ENCODE measurements at places on chromosomes 5 and 9. TPM values are rescaled to one million over a fixed set of nuclear protein-coding genes. Genes with fewer than 3 reads are reported as not detected.

GRCh38 chr5:53073348-53073747 lies 36.2 kb downstream of the MOCS2 start:
- DNase-seq, result no peak
- peaks cover 15% of the 10 kb centered on the region for H3K4me1 ChIP-seq
- no peak overlapping the region for H3K4me3 ChIP-seq
- no peak overlapping the region for H3K27ac ChIP-seq
- peaks cover 4% of the 10 kb centered on the region for H3K36me3 ChIP-seq

DNA sequence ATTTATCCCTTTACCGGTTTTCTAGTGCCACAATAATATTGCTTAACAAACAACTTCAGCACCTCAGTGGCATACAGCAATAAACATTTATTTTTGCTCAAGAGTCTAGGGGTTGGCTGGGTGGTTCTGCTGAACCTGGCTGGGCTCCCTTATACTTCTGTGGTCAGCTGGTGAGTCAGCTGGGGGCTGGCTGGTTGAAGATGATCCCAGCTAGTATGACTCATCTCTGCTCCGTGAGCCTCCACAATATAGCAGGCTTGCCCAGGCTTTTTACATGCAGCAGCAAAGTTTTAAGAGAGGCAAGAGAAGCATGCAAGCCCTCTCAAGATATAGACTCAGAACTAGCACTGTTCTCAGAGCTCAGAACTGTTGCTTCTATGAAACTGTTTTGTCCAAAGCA lies 523.5 kb upstream of the CLINT1 start:
- no peaks in the 10 kb centered on the region for H3K27me3 ChIP-seq
- H3K27ac ChIP-seq, result no peak overlapping the region
- peaks cover 2% of the 10 kb centered on the region for H3K36me3 ChIP-seq
- peaks cover 10% of the 10 kb centered on the region for H3K4me1 ChIP-seq
- no peak overlapping the region for H3K4me3 ChIP-seq
- DNase-seq, result peak; percentile 47

DNA sequence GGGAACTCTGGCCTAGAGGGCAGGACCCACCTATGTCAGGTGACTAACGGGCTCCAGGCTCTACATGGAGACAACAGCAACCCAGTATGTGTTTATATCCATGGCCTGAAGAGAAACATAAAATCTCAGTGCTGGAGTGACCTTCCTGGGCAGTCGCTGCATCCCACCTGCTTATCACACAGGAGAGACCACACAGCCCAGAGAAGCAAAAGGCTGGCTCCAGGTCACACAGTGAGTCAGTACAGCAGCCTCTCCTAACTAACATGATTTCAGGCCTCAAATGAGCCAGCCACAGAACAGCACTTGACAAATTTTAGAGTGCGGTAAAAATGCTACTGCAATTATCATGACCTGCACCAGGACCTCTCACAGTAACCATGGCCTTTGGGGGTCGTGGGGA lies 54.0 kb upstream of the TGFBR1 start:
- H3K36me3 ChIP-seq, result no peaks in the 10 kb centered on the region
- no peak overlapping the region for H3K4me3 ChIP-seq
- no peak overlapping the region for H3K27ac ChIP-seq
- H3K27me3 ChIP-seq, result peaks cover 5% of the 10 kb centered on the region

GRCh38 chr5:160991205-160991604 lies 139.2 kb upstream of the ATP10B start:
- no peaks in the 10 kb centered on the region for H3K36me3 ChIP-seq
- H3K4me3 ChIP-seq, result no peak overlapping the region
- DNase-seq, result no peak
- no peak overlapping the region for H3K27ac ChIP-seq
- H3K4me1 ChIP-seq, result no peaks in the 10 kb centered on the region

The PRR16 gene
- total RNA-seq, result not detected

Data from activated naive CD8-positive, alpha-beta T cell treated with anti-CD3 and anti-CD28 coated beads for 36 hours (primary cell).